GM03348 (cell line): ENCODE measurements at places on chromosomes 12 and 14.
A peak's percentile ranks its signal among the peaks of the same experiment; 100 is the strongest.

DNA sequence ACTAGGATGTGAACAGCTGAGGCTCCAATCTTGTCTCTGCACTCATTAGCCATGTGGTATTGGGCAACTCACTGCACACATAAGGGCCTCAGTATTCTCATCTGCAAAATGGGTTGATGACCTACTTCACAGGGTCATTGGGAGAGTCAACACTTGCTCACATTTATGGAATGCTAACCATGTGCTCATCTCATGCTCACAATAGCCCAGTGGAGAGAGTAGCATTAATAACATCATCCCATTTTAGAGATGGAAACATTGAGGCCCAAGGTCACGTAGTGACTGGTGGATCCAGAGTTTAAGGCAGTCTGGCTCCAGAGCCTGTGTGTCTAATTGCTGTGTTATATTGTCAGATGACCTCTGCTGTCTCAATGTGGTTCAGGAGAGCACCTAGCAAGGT lies 270.2 kb upstream of the SRRM4 start:
- no peak for DNase-seq

- peak; percentile 16 for DNase-seq
Observed at GRCh38 chr12:22625762-22626294, 857 bp downstream of the ETNK1 start.

DNA sequence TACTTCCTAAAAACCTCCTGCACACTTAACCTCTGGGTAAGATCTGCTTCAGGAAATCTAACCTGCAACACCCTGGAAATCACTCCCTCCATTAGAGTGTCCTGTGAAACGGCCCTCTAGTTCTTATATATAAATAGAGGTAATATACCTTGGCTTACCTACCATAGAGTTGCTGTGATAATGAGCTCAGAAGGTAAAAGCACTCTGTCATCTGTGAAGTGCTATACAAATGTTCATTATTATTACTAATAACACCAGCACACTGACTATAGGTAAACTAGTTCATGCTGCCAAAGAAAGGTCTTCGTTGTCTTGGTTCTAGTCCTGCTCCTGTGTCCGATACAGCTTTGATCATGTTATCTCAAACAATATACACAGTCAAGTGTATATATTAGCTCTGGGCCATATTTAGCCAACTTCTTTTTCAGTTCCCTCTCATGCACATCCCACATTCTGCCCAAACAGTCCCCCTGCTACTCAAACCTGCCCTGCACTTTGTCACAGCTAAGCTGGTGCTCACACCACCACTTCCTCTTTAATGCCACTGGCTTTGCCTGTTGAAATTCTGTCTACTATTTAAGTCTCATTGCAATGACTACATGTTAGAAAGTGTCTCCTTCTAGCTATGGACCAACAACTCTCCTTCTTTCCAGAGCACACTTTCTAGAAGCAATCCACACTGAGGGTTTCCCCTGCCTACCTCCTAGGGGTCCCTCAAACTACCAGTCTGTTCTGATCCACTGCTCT lies 5.1 kb downstream of the E2F7 start:
- DNase-seq, result no peak

GRCh38 chr12:105292705-105293104 lies 37.8 kb upstream of the C12orf75 start:
- no peak for DNase-seq

DNA sequence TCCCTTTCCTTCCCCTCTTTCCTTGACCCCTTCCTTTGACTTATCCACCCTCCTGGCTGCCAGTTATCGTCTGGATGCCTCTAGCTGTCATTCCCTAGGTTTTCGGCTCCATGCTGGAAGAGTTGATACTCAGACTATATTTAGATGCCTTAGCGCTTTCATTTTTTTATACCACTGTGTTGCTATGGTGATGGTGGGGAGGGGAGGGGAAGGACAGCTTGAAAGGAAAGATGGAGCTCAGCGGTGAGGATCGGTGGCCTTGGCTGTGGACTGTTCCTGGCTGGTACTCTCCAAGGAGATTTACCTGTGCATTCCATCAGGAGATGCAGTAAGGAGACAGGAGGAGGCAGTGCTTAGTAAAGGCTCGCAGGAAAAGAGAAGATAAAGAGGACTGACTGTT lies 108.7 kb downstream of the SLC8A3 start:
- no peak for DNase-seq

GRCh38 chr14:93976477-93977057 lies at the start of gene ASB2:
Gene ASB2 (minus strand): TSS chr14:93976570. CDS start chr14:93964539, 12,031 bp downstream.
- peak; percentile 41 for DNase-seq

GRCh38 chr14:101895256-101895655 lies 69.1 kb upstream of the DYNC1H1 start:
- DNase-seq, result no peak

DNA sequence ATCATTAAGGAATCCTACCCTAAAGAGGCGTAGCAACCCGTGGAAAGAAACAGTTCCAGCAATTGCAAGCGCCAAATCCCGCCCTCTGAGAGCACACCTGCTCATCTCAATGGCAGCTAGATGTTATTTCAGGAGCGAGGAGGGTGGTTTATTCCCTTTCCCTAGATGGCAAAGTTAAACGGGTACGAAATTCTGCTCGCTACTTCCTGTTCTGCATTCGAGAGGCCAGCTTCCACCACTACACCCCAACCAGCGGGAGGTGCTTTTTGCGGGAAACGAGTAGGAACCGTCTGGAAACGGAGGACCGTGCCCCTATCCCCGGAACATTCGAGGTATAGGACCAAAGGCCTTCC lies 536 bp downstream of the VPS29 start:
- DNase-seq, result peak; percentile 47

DNA sequence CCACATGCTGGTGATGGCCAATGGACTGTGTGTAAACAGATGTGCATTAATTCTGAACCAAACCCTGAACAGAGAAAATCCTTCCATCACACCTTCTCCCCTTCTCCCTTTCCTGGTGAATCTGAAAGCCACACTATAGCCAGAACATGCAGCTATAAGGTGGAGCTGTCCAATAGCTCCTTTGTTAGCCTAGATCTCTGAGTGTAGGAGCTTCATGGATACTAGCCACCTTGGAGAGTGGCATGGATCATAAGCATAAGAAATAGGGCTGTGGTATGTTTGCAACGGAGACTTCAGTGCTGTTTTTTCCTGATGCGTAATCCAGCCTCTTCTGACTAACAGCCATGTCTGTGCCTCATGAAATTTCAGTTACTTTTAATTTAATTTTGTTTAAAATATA lies 364.5 kb downstream of the BTG1 start:
- DNase-seq, result no peak

GRCh38 chr12:47889040-47889439 lies 15.8 kb downstream of the VDR start:
- no peak for DNase-seq

DNA sequence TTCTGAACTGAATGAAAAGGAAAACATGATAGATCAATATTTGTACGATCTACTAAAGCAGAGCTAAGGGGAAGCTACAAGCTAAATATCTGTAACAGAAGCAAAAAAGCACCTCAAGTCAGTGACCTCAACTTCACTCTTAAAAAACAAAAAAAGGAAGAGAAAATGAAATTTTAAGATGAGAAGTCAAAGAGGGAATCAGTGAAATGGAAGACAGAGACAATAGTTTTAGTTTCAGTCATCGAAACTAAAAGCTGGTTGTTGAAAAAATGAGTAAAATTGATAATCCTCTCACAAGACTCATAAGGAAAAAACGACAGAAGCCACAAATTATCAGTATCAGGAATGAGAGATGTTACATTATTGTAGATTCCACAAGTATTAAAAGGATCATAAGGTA lies 11.9 kb upstream of the SLC2A13 start:
- no peak for DNase-seq

GRCh38 chr14:64225151-64225757 lies 68.9 kb downstream of the ESR2 start:
- DNase-seq, result no peak

- DNase-seq, result no peak
Observed at GRCh38 chr12:54189198-54189539, 384 bp upstream of the SMUG1 start.

DNA sequence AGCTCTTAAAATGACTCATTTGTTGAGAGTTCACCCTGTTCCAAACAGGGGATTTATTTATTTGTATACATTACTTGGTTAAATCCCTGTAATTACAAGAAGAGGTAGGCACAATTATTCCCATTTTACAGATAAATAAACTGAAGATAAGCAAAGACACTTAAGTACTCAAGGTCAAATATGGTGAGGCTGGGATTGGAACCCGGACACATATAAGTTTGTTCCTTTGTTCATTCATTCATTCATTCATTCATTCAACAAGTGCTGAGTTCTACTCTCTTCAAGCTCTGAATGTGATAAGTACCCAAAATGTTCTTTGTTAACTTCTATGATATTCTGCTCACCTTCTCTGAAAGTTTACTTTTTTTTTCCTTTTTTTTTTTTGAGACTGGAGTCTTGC lies 2.4 kb upstream of the TRIM9 start:
- no peak for DNase-seq

DNA sequence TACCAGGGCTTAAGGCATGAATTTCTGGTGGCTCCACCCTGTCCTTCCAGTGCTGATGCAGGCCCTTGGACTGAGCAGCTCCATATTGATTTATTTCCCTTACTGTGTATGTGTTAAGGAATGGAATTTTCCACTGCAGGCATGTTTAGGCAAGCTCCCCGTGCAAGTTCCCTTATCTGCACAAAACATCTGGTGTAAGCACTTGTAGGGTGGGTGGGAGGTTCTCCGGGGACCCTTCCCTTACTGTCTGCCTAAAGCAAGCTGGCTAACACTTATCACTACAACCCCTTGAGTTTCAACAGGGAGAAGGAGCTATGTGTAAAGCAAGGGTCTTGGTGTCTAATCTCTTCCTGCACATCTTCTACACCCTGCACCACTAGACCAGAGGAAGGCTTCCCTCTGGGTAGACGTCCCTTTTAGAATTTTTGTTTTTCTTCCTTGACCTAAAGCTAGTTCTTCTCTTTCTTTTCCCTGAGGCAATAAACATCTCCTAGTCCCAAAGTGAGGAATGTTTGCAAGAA lies 22.0 kb upstream of the DRAM1 start:
- DNase-seq, result no peak

- no peak for DNase-seq
Observed at GRCh38 chr12:47785036-47785886, 12.2 kb downstream of the SLC48A1 start.

- DNase-seq, result peak; percentile 87
Observed at GRCh38 chr12:111298582-111299436, 70.1 kb downstream of the PHETA1 start.

DNA sequence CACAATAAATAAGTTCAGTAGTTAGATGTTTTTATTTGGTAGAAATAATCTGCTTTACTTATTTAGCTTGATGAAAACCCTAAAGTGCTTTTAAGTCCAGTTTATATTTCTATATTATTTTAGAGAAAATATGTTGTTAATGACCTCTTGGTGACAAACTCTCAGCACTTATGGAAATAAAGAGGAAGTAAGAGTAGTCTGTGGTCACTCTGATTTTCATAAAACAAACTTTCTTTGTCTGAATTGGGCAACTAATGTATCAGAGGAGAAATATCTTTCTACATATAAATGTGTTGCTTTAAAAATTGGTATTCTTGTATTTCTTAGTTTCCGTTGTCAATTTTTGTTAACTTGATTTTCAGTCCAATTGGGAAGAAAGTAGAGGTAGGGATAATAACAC lies 878.9 kb upstream of the SEL1L start:
- no peak for DNase-seq

DNA sequence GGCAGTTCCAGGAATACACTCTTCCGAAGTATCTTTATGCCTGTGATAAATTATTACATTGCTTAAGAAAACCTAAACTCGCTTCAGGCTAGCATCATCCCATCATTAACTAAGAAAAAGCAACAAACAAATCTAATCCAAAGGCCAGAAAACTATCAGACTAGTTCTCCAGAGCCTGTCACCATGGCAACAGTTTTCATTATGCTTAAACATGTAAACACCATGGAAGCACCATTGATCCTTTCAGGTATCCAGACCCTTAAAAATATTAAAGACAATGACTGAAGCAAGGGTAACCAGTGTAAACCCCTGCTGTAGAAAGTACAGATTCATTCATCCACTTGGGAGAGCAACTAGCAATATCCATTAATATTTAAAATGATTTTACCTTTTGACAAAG lies 9.8 kb downstream of the DAD1 start:
- no peak for DNase-seq

GRCh38 chr12:65993173-65993572 lies 137.4 kb downstream of the LLPH start:
- no peak for DNase-seq

DNA sequence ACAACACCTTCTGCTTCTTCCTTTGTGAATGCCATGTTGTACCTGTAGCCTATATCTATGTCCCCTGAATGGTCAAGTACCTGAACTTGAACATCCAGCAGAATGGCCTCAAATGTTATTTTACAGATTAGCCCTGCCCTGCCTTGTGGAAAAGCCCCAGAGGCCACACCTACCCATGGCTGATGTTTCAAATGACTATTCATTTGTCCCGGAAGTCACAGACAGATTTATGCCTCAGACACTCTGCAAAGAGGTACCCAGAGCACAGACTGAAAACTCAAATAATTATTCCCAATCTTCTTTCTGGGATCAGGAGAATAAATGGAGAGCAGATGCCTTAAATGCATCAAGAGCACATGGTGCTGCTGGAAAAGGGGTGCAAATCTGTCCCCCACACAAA lies 13.0 kb upstream of the DPF3 start:
- DNase-seq, result peak; percentile 21

- no peak for DNase-seq
Observed at GRCh38 chr14:96383445-96383844, 8.5 kb upstream of the AK7 start.

- DNase-seq, result no peak
Observed at GRCh38 chr12:42585841-42586216, 3.7 kb downstream of the PRICKLE1 start.

- no peak for DNase-seq
Observed at GRCh38 chr12:44509471-44509870, 366.6 kb downstream of the NELL2 start.

GRCh38 chr12:13562915-13563742 lies 366.6 kb downstream of the EMP1 start:
- DNase-seq, result no peak

DNA sequence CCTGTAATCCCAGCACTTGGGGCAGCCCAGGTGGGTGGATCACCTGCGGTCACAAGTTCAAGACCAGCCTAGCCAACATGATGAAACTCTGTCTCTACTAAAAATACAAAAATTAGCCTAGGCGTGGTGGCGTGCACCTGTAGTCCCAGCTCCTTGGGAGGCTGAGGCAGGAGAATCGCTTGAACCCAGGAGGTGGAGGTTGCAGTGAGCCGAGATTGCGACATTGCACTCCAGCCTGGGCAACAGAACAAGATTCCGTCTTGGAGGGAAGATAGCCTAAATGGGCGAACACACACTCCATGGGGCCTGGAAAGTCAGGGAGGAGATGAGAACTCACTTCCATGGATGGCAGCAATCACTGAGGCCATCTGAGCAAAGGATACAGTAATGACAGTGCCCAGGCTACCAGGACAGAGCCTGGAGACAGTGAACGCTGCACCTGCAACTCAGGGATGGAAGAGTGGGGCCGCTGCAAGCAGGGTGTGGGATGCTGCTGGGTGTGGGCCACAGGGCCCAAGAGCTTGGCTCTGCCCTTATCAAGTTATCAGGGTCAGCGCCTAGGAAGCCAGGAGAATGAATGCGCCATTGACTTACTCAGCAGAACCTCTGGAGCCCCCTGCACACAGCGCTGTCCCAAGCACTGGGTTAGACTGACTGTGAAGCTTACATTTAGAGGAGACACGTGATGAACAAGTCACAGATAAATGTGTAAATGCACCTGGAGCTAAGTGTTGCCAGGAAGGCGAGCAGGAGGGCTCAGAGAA lies 28.9 kb downstream of the FOXN3 start:
- DNase-seq, result no peak

- DNase-seq, result no peak
Observed at GRCh38 chr14:61961369-61961768, 199.1 kb downstream of the SNAPC1 start.
